NCI-H187 treated with DMSO at 0.1 percent for 48 hours (cell line): ENCODE measurements at places on chromosomes 6 and 20.

GRCh38 chr6:158170656-158171081, 2.5 kb downstream of the GTF2H5 start:
- DNase-seq = no peak

GRCh38 chr6:144417681-144418080, 132.5 kb downstream of the UTRN start:
- DNase-seq = no peak

DNA sequence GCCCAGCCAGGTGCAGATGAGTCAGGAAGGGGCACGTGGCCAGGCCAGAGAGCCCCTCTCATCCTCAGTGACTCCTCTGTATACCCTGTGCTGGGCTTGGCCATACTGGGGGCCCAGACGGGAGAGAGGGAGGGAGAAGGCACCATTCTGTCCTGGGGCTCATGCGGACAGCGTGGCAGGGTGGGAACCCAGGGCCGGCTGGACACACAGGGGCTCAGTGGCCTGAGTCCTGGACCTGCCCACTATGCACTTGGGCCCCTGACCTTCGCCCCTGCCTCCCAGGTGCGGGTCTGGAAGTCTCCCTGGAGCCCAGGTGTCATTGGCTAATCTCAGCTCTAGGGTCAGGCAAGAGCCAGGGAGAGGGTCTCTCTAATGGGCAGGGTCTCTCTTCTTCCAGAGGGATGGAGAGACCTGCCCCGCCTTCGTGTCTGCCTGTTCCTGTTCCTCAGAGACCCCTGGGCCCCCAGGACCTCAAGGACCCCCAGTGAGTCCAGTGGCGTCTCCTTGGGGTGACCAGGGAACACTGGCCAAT, 27.7 kb downstream of the COL20A1 start:
- no peak for DNase-seq

GRCh38 chr6:37862992-37863391, 43.5 kb downstream of the ZFAND3 start:
- DNase-seq = no peak

DNA sequence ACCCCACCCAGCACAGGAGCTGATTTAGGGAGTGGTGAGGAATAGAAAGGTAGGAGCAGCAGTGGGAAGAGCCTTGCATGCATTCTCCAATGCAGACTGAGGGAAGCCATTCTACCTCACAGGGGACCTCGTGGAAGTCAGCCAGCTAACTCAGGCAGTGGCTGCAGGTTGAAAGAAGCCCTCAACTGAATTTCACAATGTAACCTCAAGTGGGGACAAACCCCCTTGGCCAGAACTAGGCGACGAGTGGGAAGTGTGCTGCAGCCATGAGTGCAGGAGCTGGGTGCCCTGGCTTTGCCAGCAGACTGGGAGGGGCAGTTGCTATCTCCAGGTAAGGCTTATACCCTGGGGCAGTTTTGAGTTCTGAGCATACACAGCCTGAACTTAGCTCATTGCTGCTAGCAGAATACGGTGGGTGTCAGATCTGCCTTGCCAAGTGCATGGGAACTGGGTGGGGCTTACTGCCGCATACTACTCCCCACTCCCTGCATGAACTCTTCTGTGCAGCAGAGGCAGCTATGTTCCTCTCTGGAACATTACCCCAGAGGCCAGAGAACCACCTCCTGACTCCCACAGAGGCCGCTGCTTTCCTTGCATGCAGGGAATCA, 126.5 kb downstream of the CDK19 start:
- no peak for DNase-seq

DNA sequence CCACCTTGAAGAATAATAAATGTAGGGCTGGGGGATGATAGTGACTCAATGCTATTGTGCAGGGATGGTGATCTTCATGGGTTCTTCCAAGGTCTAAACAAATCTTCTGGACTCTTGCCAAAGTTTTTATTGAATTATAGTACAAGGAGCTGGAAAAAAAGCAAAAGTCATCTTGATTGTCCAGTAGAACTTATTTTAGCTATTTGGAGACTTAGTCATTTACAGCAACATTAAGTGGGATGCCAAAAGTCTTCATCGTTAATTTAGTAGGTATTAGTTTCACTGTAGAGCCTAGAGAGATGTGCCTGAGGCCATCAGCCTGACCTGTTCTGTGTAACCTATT, 212.9 kb upstream of the TBX18 start:
- no peak for DNase-seq

DNA sequence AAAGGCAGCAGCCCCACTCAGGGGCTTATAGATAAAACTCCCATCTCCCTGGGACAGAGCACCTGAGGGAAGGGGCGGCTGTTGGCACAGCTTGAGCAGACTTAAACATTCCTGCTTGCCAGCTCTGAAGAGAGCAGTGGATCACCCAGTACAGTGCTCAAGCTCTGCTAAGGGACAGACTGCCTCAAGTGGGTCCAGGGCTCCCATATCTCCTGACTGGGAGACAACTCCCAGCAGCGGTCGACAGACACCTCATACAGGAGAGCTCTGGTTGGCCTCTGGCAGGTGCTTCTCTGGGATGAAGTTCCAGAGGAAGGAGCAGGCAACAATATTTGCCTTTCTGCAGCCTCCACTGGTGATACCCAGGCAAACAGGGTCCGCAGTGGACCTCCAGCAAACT, 810.1 kb downstream of the EYS start:
- no peak for DNase-seq

- DNase-seq = no peak
Measured at GRCh38 chr6:163415620-163416556, 1.4 kb downstream of the QKI start.

- no peak for DNase-seq
Measured at GRCh38 chr6:151186804-151187330, 52.9 kb upstream of the AKAP12 start.

- no peak for DNase-seq
Measured at GRCh38 chr20:60258255-60258863, 300.1 kb downstream of the CDH26 start.

GRCh38 chr6:51467231-51467952, 620.0 kb downstream of the PKHD1 start:
- DNase-seq = no peak

DNA sequence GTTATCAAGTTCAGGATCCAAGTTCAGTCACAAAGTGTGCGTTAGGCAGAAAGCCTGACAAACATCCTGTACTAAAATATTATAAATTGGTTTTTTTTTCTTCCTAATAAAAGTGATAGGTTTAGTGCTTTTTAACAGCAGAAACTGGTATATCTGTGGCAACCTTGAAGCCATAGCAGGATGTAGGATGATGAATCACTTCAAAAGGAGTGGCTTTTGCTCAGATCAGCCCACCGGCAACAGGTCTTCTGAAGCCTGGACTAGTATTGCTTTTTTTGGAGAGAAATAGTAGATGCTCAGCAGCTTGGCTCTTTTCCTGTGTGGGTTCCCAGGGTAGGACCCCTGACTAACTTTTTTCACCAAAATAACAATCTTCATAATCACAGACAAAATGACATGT, 190.8 kb downstream of the EPM2A start:
- no peak for DNase-seq

- no peak for DNase-seq
Measured at GRCh38 chr6:132483779-132484679, 28.9 kb downstream of the STX7 start.

GRCh38 chr6:11042750-11043377, 1.2 kb downstream of the ELOVL2 start:
- DNase-seq = no peak

- DNase-seq = no peak
Measured at GRCh38 chr6:14824484-14825275, 421.2 kb upstream of the JARID2 start.

DNA sequence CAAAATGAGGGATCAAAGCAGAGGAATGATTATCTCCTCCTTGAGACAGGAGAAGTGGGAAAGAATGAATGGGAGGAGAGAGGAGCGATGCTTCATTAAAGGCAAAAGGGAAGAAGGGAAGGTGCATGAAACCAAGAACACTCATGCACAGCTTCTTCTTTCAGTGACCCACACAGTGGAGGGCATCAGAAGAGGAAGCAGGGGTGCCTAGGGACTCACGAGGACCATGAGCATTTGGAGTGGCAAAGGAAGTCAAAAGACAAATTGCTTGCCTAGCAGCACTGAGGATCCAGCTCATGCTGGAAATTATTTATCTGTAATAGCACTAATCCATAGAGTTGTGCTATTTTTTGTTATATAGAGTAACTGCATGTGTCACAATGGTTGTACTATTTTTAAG, 66.1 kb downstream of the SMLR1 start:
- no peak for DNase-seq

DNA sequence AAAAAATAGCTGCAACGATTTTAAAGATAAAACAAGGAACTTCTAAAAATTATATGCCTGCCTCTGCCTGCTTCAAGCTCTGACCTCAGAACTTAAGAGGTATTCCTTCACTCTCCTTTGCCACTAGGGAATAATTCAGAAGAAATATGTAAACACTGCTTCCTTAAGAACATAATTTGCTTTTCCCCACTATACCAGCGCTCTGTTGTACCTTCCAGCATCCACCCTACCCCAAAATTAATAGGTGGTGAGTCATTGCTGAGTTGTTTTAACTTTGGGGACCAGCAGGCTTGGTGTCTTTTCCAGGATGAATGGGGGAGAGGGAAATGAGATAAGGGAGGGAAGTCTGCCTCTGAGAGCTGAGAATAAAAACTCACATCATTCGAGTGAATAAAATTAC, 107.7 kb upstream of the ATXN1 start:
- DNase-seq = no peak

DNA sequence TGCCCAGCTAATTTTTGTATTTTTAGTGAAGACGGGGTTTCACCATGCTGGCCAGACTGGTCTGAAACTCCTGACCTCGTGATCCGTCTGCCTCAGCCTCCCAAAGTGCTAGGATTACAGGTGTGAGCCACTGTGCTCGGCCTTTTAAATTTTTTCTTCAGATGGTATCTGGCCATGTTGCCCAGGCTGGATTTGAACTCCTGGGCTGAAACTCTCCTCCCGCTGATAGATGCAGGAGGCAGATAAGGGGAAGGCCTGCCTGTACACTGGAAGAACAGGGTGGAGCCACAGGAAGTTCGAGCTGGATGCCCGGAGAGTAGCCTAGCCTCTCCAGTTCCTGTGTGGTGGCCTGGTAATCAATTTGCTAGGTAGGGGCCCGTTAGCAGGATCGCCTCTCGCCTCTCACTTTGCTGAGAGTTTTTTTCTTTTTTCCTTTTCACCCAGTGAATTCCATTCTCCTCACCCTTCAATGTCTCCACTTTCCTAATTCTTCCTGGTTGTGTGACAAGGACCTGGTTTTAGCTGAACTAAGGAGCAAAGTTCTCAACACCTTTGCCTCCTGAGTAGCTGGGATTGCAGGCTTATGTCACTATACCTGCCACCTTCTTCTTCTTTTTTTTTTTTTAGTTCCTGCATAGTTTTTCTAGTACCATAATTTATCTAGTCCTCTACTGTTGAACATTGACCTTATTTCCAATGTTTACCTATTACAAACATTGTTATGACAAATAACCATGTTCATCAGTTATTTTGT, 19.4 kb upstream of the ITCH start:
- DNase-seq = no peak

DNA sequence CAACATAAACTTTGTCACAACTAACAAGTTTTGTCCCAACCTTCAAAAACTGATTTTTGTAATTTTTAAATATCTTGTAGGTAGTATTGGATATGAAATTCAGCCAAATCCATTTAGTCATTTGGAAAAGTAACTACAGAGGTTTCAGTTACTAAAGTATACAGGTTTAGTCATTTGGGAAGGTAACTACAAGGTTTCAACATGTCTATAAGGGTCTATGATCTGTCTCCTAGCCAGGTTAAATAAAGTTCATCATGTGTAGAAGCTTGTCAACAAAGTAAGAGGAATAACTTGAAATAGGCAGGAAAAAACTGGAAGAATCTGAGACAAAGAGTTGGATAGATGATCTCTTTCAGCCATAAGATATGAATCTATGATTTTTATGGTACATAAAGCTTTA, 229.8 kb downstream of the COL12A1 start:
- no peak for DNase-seq

GRCh38 chr20:17939622-17940223, 28.9 kb downstream of the SNX5 start:
- DNase-seq = no peak

GRCh38 chr20:53061192-53062108, 89.3 kb downstream of the TSHZ2 start:
- no peak for DNase-seq

GRCh38 chr6:16752206-16752866, 8.9 kb downstream of the ATXN1 start:
- DNase-seq = no peak

GRCh38 chr6:63910863-63911551, 275.4 kb downstream of the PHF3 start:
- DNase-seq = no peak

DNA sequence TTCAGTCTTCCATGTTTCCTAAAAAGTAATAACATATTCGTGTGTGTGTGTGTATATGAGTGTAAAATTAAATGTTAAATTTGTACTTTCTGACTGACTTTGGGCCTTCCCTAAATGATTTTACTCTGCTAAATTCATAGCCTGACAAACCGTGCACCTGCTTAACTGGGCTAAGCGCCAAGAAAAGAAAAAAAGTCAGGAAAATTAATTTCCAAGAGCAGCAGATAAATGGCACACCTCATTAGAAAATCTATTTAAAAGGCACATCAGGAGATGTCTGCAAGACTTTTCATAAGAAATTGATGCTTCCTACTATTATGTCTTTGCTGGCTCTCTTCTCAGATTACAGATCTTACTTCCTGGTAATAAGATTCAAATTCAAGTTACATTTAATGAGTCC, 72.4 kb downstream of the TRDN start:
- DNase-seq = no peak

- no peak for DNase-seq
Measured at GRCh38 chr6:88377976-88378568, 211.9 kb upstream of the CNR1 start.

- no peak for DNase-seq
Measured at GRCh38 chr20:1651268-1652058, 6.1 kb downstream of the SIRPG start.

DNA sequence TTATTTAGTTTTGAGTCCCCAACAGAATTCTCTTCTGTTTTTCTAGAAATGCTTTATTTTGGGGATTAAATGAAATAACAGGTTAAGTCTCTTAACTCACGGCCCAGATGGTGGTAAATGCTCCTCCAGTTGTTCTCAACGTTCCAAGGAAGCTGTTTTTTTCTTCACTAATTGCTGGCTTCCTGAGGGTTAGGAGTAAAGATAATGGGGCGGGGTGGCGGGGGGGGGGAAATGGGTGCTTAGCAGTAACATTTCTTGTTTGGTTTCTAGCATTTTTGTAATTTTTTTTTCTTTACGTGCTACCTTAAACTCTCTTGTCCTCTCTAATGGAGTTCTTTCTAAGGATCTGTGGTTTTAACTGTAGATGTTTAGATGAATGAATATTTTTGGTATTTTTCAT, 2.2 kb downstream of the SRSF3 start:
- DNase-seq = no peak
